ENCODE measurements at places on chromosomes 2 and 18. TPM values are rescaled to one million over a fixed set of nuclear protein-coding genes. Genes with fewer than 3 reads are reported as not detected.

GRCh38 chr18:48252525-48252924 lies 156.7 kb downstream of the ZBTB7C start:
- DNase-seq = no peak

DNA sequence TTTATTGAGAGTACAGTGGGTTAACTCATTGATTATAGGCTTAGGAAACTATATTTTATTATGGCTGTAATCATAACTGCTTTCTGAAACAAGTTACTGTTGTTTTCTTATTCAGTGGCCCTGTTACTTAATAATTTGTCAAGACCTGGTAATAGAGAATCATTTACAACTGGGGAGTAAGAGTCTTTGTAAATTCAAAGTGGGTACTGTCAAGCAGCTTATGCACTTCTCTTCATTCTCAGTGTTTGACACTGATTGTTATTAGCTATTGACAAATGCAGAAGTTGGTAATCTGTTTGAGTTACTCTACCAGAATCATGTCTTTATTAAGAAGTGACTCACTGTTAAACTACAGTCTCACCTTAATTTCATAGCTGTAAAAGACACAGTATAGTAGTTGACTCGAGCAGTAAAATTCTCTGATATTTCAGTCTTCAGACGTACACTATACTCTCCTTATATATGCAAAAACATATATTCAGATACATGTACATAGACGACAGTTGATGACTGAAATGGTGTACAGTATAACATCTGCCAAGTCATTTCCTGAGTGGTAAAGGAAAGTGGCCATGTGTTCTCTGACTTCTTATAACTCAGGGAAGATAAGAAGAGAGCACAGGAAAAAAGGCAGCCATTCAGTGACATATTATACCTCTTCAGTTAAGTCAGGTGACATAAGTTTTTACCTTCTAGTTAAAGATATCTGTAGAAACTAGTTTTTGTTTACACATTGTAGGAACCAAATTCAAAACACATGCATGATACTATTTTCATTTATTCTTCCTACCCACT lies 36.0 kb upstream of the TTC27 start:
- no peak for DNase-seq

DNA sequence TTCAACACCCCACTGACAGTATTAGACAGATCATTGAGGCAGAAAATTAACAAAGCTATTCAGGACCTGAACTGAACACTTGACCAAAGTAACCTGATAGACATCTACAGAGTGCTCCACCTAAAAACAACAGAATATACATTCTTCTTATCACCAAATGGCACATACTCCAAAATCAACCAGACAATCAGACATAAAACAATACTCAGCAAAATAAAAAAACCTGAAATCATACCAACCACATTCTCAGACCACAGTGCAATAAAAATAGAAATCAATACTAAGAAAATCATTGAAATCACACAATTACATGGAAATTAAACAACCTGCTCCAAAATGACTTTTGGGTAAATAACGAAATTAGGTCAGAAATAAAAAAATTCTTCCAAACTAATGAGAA lies 15.8 kb downstream of the PFN4 start:
- no peak for DNase-seq

- no peak for DNase-seq
These were observed 723.7 kb downstream of the DCDC2C start for GRCh38 chr2:4427083-4427482.

DNA sequence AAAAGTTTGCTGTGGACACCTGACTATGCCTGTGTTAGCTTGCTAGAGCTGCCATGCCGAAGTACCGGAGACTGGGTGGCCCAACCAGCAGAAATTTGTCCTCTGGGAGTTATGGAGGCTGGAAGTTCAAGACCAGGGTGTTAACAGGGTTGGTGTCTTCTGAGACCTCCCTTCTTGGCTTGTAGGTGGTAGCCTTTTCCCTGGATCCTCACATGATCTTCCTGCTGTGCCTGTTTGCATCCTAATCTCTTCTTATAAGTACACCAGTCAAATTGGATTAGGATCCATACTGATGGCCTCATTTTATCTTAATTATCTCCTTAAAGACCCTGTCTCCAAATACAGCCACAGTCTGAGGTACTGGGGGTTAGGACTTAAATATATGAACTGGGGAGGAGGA lies 845 bp downstream of the TMEM177 start:
- no peak for DNase-seq

DNA sequence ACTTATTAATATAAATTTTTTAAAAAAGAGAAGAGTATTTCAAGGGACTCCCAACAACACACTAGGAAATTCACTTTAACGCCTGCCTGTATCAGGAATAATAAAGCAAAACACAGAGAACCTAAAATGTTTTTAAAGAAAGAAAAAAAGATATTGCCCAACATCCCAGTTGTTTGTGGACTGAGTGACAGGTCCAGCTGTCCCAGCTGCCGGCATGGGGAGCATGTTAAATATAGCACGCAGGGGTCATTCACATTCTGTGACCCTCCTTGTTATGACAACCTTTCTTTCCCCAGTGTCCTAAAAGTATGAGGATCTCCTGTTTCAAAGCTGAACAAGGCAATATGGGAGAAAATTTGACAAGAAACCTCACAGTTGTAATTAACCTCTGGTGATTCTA lies 4.4 kb downstream of the KLHL41 start:
- no peak for DNase-seq

The LINC00305 gene
- total RNA-seq = not detected

The KIAA2012 gene
- not detected for total RNA-seq

The SLC35F5 gene
- total RNA-seq = 56.2 TPM
